CD14-positive monocyte (primary cell): ENCODE measurements at places on chromosomes 16 and 17. TPM values are rescaled to one million over a fixed set of nuclear protein-coding genes. Genes with fewer than 3 reads are reported as not detected.

Gene MYL11
- polyA plus RNA-seq = 1.9 TPM

GRCh38 chr17:82839617-82840292 is at the start of gene ZNF750:
Gene ZNF750, minus strand, starts transcription at chr17:82840022. Its CDS starts 7,568 bp downstream, at chr17:82832454.
- no peak for DNase-seq
- H3K36me3 ChIP-seq = no peaks in the 10 kb centered on the region
- peaks cover 44% of the 10 kb centered on the region for H3K4me1 ChIP-seq
- no peaks in the 10 kb centered on the region for H3K27me3 ChIP-seq
- no peak within 1 kb of the TSS for H3K4me3 ChIP-seq

- no peak overlapping the region for H3K27ac ChIP-seq
- no peak for DNase-seq
- H3K36me3 ChIP-seq = peaks cover 28% of the 10 kb centered on the region
- no peaks in the 10 kb centered on the region for H3K27me3 ChIP-seq
- H3K4me3 ChIP-seq = no peak overlapping the region
- no peaks in the 10 kb centered on the region for H3K4me1 ChIP-seq
Observed at GRCh38 chr17:8477171-8477570, 41.5 kb downstream of the NDEL1 start.

GRCh38 chr17:73305845-73306836 is 5.7 kb downstream of the CDC42EP4 start:
- H3K4me3 ChIP-seq = no peak overlapping the region
- H3K4me1 ChIP-seq = peaks cover 52% of the 10 kb centered on the region
- H3K27me3 ChIP-seq = no peaks in the 10 kb centered on the region
- no peak for DNase-seq
- H3K27ac ChIP-seq = no peak overlapping the region

GRCh38 chr17:82193520-82194220 is 19.0 kb downstream of the CCDC57 start:
- no peaks in the 10 kb centered on the region for H3K27me3 ChIP-seq
- peaks cover 3% of the 10 kb centered on the region for H3K36me3 ChIP-seq
- H3K4me3 ChIP-seq = peak overlapping the region; percentile 56
- peak overlapping the region; percentile 84 for H3K27ac ChIP-seq
- DNase-seq = peak; percentile 58
